ENCODE measurements at places on chromosomes 3 and 15.

DNA sequence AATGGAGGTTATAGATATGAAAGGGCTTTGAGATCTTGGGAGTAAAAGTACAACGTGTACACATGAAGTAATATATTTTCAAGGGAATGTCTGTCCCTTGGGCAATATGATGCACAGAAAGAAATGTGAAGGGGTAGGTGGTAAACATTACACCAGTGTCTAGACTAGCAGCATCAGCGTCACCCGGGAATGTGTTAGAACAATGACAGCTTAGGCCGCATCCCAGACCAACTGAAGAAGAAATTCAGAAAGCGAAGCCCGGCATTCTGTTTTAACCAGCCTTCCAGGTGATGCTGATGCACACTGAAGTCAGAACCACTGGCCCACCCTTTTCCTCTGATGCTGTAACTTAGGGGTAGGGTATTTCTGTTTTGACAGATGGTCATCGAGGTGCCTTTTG lies 6.3 kb downstream of the INAFM2 start:
- no peak for DNase-seq

DNA sequence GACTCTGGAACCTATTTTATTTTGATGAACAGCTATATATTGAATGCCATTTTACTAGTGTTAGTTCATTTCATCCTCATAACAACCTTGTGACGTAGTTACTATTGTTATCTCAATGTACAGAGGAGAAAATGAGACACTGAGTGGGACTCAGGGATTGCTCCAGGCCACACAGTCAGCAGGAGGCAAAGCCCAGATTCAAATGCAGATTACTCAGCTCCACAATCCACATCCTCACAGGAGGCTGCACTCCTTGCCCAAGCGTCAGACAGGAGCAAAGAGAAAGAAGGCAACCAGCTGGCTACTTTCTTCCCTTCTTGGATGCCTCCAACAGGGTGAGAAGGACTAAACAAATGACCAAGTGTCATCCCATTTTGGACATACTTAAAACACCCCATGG lies 92.0 kb upstream of the CCDC54 start:
- DNase-seq: no peak

- DNase-seq: no peak
Measured at GRCh38 chr15:71329497-71330260, 214.4 kb downstream of the THSD4 start.

DNA sequence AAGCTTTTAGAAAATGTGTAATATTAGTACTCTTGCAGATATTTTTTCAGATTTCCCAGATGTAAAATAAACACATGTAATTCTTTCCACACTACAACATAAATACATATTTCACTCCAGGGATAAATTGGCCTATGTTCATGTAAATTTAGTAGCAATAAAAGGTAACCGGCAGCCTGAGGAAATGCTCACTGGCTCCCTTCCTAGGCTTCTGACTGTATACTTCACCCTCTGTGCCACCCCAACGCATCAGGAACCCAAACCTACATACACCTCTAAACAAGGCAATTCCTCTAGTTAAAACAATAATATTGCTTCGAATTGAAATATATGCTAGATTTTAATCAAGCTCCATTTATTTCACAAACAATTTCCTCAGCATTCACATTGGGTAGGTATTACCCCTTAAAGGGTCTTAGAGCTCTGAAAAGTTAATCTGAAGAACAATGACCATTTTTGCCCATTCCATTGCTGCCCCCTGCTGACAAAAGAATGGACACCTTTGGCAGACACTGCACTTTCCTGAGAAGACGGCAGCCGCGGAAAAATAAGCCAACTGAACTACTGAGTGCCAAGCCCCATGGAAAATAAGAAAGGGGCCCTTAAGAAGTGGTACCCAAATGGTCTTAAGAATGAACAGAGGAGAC lies 212.5 kb downstream of the OSBPL10 start:
- DNase-seq: peak; percentile 43

GRCh38 chr3:144177649-144178048 lies 206.0 kb downstream of the DIPK2A start:
- DNase-seq: no peak

DNA sequence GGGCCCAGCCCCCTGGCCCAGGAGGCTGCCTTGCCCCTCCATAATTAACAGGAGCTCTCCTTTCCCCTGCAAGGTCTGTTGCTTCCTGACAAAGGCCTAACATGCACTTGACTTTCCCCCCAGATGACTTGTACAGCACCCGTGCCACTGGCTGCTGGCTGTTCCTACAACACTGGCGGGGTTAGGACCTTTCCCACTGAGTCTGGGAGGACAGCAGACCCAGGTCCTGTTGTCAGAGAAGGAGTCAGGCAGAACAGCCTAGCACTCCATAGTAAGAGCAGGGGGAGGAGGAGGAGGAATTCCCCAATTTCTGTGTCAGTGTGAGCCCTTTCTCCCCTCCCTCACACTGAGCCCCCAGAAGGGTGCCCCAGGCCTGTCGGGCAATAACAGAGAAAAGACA lies 99.2 kb downstream of the CORO2B start:
- no peak for DNase-seq

DNA sequence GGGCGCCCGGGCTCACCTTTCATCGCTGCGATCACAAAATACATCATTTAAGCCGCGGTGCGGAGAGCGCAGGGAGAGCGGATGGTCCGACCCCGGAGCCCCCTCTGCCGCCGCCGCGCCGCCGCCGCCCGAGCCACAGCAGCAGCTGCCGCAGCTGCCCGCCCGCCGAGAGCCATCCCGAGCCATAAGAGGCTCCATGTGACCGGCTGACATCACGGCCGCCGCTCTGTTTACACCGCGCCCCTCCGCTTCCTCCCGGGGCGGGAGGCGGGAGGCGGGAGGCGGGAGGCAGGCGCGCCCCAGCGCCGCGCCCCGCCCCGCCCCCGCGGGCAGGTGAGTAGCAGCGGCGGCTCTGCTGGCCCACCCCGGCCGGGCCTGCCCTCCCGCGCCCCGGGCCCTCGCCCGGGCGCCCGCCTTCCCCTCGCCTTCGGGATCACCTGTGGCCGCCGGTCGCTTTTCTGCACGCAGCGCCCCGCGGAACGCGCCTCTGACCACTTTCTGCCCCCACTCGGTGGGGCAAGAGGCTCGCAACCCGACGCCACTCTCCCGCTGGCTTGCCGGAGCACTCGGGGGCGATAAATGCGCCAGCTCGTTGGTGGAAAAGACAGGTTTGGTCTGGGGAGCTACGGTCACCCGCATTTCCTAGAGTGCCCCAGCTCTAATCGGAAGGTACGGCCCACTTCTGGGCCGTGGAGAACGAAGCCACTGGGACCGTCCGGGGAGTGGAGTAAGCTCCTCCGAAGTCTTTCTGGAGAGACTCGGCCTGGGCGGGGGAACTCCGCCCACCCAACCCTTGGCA lies 113.6 kb upstream of the ICE2 start:
- DNase-seq: peak; percentile 61

DNA sequence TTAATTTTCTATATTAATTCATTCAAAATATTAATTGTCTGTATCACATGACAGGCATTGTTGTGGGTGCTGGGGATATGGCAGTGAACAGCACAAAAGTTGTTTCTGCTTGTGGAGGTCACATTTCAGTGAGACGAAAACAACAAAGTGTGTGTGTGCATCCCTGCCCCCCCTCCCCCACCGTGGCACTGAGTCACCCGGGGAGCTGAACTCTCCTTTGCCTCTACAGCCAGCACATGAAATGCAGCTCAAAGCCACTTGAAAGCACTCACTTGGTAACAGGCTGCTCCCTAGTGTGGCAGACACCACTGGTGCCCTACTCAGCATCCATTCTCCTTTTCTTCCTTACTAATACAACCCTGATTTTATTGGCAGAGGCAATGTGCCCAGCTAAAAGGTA lies 16.9 kb upstream of the SCAMP5 start:
- no peak for DNase-seq

DNA sequence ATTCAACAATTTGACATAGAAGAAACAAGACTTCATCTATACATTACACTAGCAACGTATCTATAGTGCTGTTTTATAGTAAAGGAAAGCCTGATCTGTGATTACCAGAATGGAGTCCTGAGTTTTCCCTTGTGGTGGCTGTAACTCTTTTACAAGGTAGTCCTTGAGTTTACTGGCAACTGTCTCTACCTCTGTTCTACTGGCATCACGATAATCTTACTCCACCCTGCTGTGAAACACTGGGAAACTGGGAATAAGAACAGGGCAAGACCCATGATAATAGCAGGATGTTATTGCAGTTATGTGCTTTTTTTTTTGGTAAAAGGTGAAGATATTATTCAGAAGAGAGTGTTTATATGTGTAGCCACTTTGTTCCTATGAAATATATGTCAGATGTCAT lies 12.4 kb upstream of the HHLA2 start:
- no peak for DNase-seq

GRCh38 chr15:88711806-88712205 lies 73.0 kb downstream of the ISG20 start:
- DNase-seq: no peak

DNA sequence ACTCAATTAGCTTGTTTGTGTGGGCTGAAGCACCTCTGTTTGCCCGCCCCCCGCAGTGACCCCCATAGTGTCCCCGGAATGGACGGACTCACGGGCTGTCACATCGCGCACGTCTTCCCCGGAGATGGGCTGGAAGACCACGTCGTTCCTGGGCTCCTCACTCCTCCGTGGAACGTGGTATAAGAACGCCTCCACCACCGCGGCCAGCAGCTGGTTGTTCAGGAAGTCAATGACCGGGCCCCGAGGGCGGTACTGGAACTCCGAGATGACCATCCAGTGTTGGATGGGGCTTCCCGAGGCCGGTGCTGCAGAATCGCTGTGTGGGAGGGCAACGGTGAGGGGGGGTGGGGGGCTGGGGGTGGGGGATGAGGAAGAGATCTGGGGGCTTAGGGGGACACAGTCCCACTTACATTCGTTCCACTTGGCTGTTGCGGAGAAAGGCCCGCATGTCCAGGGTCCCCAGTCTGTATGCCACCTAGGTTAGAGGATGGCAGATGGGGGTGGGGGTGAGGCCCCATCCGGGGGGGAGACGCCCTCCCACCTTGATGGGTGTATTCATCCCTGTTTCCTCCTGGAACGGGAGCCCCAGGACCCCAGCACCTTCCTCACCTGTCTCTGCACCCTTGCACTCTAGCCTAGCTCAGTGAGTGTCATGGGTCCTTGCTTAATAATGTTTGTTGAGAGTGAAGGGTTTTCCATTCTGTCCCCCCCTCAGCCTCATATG lies 30.2 kb downstream of the MUC20 start:
- DNase-seq: no peak

GRCh38 chr15:28919201-28919635 lies 33.4 kb downstream of the APBA2 start:
- DNase-seq: no peak

DNA sequence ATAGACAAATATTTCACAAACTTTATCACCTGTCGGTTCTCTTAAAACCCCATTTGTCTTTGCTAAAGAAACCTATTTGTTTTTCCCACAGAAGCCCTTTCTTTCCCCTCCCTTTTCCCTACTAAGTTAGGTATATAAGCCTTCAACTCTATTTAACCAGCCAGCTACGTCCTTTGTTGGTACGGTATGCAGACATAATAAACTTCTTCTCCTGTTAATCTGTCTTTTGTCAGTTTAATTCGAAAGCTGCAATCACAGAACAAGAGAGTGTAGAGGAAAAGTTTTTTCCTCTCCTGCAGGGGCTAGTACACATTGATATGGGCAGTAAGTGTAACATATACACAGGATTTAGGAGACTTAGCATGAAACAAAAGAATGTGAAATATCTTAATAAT lies 21.9 kb upstream of the C15orf39 start:
- no peak for DNase-seq

GRCh38 chr15:82272154-82272553 lies 9.5 kb downstream of the SAXO2 start:
- DNase-seq: no peak

GRCh38 chr3:62559831-62560445 lies 186.6 kb upstream of the FEZF2 start:
- DNase-seq: peak; percentile 5

- DNase-seq: no peak
Measured at GRCh38 chr3:46835054-46835453, 28.2 kb downstream of the MYL3 start.

DNA sequence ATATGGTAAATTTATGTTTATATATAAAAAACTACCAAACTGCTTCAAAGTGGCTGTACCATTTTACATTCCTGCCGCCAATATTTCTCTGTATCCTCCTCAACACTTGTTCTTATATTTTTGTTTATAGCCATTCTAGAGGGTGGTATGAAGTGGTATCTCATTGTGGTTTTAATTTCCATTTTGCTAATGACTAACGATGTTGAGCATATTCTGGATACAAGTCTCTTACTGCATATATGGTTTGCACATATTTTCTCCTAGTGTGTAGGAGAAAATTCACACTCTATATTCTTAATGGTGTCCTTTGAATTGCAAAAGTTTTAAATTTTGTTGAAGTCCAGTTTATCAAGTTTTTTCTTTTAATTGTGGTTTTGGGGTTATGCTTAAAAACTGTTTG lies 15.1 kb downstream of the NMD3 start:
- DNase-seq: no peak

- DNase-seq: no peak
Measured at GRCh38 chr3:195041871-195042742, 228.9 kb downstream of the XXYLT1 start.

DNA sequence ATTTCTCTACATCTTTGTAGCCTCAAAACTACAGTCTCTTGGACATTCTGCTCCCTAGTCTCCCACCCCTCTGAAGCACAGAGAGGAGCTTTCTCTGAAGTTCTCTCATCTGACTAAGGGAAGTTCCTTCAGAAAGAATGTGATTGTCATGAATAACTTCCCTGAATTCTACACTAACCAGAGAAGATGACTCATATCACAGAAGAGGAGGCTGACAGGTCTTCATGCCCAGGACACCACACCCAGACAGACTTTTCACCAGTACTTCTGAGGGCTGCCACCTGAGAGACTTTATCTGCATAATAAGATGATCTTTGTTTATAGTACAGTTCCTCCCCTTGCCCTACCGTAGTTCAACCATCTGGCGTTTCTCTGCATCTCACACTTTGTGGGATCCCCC lies 52.8 kb downstream of the CDIN1 start:
- no peak for DNase-seq

- DNase-seq: no peak
Measured at GRCh38 chr3:100927775-100928174, 65.4 kb downstream of the ABI3BP start.

GRCh38 chr15:47822048-47822447 lies 104.7 kb downstream of the SEMA6D start:
- DNase-seq: no peak

DNA sequence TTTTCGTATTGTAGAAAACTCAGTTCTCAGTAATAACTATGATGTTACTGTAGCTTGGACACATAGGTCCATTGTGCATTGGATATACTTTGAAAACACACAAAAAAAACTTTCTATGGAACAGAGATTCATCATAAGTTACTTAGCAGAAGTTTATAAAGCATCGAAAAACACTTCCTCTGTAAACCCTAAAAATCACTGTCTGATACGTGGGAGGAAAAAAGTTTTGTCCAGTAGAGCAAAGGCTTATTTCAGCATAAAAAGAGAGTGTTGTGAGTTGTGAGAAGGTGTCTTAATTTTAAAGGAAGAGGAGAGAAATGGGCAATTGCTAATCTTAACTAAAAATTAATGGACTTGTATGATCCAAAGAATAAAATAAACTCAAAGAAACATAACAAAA lies 64.8 kb downstream of the OSTN start:
- no peak for DNase-seq

- no peak for DNase-seq
Measured at GRCh38 chr3:128236657-128237056, 83.4 kb downstream of the EEFSEC start.

Data from dermis microvascular lymphatic vessel endothelial cell (primary cell).